Activated T-helper 1 cell treated with anti-CD3 and anti-CD28 coated beads, Interleukin-2, amount 50 U/mL, for 16 hours (primary cell): ENCODE measurements at places on chromosomes 4 and X.
A peak's percentile ranks its signal among the peaks of the same experiment; 100 is the strongest.

DNA sequence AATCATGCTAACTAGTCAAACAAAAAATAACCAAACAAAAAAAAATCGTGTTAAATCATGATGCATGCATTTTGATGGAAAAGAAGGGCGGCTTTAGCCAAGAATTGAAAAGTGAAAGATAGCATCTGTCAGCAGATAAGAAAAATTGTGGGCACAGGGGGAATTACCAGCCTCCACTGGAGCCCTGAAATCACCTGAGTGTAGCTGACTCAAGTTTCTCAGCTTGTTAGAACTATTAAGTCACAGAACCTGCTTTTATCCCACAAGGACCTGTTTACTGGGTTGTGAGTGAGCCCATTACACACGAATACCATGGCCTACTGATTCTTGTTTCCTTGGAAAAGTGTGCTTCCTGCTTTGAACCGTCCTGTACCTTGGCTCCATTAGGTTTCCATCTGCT is 85.2 kb downstream of the COX18 start:
- no peak for DNase-seq

GRCh38 chrX:68256990-68257389 is 176.3 kb downstream of the OPHN1 start:
- no peak for DNase-seq

DNA sequence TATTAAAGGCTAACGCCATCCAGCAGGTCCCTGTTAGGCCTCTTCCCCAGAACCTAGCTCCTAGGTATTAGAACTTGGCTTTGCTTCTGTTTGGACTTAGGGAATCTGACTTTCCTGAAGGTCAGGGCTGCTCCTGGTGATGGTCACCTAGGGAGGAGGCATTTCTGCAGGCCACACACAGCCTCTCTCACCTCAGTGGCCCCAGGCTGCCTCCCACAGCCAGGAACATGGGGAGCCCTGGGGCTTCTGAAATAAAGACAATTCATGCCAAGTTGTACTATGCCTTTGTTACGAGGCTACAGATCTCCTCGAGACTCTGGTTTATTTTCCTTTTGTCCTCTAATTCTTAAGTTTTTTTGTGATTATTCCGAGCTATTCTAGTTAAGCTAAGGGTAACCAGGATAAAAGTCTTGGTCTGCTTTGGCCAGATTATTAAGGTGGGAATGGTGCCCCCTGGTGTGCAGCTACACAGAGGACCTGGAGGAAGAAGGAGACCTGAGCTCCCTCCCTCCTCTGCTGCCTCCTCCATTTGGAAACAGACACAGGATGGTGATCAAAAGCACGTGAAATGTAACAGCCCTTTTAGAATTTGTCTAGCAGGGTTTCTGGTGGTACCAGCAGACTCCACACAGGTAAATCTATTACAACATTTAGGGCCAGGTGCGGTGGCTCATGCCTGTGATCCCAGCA is 131.0 kb downstream of the DCLK2 start:
- no peak for DNase-seq

- no peak for DNase-seq
Observed at GRCh38 chrX:33324099-33324498, 112.8 kb upstream of the DMD start.

DNA sequence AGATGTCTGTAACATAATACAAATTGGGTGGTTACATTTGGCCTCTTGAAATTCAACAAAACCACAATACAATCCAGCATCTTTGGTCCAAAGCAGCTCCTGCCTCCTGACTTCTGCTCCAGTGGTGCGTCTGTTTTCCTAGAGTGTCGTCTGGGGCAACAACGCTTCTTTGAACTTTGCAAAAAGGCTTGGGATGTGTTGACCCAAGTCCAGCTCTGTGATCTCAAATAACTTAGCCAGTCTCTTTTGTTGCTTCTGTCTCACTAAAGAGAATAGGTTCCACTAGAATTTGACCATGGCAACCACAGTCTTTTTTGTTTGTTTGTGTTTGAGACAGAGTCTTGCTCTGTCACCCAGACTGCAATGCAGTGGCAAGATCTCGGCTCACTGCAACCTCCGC is 324.0 kb downstream of the DHRSX start:
- no peak for DNase-seq

GRCh38 chrX:47579537-47579936 is 2.7 kb upstream of the TIMP1 start:
- DNase-seq: peak; percentile 18

DNA sequence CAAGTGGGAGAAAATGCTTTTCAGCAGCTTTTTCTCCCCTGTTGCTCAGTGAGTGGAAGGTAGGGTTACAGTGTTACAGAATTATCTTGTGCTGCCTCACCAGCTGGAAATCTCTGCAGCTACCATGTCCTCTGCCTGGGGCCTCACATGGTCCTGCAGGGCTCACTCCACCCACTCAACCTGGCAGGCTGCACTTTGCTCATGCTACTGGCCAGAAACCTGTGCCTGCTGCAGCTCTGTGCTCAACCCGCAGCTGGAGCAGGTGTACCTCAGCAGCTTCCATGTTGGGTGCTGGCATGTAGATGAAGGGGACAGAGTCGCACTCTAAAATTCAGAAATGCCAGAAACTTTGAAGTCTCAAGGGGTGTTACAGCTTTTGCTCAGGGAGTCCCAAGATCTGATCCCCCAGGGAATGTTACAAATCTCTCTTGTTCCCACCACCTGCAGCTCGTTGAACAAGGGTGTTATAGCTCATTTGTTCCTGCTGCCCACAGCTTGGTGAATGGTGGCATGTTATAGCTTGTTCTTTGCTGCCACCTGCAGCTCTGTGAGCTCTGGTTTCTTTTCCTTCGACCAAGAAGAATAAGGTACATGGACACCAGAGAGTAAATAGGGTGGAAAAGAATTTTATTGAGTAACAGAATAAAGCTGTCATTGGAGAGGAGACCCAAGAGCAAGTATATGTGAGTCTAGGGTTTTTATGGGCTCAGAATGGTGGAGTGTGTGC is 845.8 kb downstream of the TECRL start:
- no peak for DNase-seq

GRCh38 chrX:11346121-11346682 is 53.0 kb downstream of the AMELX start:
- no peak for DNase-seq
